WERI-Rb-1 (cell line): ENCODE measurements at places on chromosomes 4 and X.
A peak's percentile ranks its signal among the peaks of the same experiment; 100 is the strongest.

DNA sequence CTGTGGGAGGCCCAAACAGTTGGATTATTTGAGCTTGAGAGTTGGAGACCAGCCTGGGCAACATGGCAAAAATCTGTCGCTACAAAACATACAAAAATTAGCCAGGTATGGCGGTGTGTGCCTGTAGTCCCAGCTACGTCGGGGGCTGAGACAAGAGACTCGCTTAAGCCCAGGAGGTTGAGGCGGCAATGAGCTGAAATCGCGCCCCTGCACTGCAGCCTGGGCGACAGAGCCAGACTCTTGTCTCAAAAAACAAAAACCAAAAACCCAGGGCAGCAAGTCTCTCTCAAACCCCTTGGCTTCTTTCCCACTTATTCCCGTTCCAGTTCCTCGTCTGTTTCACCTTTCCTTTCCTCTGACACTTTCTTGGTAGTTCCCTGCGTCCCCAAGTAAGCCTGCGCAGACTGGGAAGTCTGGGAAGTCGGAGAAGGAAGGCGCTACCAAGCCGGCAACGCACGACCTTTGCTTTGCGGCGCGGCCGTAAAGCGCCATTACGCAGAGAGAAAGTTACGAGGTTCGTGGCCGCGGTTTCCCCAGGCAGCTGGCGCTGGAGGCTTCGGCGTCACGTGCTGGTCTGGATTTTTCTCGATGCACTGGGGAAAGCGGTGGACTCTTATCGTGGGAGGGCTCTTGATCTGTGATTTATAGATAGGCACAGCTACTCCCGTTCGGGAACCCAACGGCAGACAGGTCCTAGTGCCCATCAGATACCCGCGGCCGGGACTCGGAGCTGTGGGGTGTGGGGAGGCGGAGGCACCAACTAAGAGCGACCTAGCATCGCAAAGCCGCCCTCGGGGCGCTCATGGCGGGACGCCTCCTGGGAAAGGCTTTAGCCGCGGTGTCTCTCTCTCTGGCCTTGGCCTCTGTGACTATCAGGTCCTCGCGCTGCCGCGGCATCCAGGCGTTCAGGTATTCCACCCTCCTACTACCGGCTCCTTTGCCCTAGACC, at the start of gene NUDT9:
TSS of gene NUDT9 (plus strand) at position 470 of the 949 bp plus-strand sequence. CDS start at position 803, 333 bp downstream.
- DNase-seq: peak; percentile 95

DNA sequence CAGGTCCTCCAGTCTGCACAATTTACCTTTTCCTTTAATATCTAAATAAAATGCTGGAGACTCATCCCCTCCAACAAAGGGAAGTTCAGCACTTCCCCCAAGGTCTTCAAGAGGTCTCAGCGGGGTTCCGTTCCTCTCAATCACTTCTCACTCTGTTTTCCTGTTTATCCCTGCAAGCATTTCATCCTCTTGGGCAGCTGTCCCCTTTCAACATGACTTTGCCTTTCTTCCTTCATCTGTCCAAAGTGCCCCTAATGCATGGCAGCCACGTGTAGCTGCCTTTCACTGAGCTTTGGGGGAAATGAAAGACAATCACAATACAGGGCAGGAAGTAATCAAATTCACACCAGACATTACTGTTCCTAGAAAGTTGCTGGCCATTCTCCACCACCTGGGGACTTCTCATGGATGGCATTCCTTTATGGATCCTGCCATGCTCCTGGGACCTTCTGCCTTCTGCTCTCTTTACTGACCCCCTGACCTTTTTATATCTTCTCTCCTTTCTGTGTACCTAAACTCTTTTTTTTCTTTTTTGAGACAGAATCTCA, 79.7 kb upstream of the USP9X start:
- DNase-seq: no peak

- DNase-seq: peak; percentile 61
Observed at GRCh38 chrX:48466696-48467095, 3.4 kb downstream of the SLC38A5 start.

GRCh38 chrX:32448320-32448719, 763.0 kb downstream of the DMD start:
- DNase-seq: no peak

GRCh38 chrX:30308263-30309138, 689 bp downstream of the NR0B1 start:
- DNase-seq: peak; percentile 35

GRCh38 chr4:52721968-52722815, 29.0 kb downstream of the ERVMER34-1 start:
- no peak for DNase-seq

GRCh38 chrX:53323196-53323595, 41.8 kb upstream of the IQSEC2 start:
- no peak for DNase-seq

DNA sequence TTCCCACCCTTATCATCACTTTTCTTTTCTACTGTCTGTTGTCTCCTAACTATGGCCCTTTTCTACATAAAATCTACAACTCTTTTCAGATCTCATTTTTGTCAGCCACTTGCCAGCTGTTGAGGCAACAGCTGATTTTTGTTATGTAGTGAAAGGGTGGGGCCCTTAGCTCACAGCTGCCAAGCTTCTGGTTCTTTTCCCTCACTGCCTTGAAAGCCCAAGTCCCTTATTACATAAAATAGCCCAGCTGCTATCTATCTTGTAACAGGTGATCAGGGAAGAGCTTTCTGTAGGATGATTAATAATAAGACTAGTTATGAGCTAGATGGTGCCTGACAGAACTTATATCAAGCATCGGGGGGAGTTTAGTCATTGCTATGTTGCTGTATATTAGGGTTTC, 45.9 kb downstream of the ADGRL3 start:
- no peak for DNase-seq

- DNase-seq: no peak
Observed at GRCh38 chr4:14359991-14360390, 642.3 kb upstream of the CPEB2 start.
